NCI-H774 (cell line): ENCODE measurements at places on chromosomes 4 and X.

DNA sequence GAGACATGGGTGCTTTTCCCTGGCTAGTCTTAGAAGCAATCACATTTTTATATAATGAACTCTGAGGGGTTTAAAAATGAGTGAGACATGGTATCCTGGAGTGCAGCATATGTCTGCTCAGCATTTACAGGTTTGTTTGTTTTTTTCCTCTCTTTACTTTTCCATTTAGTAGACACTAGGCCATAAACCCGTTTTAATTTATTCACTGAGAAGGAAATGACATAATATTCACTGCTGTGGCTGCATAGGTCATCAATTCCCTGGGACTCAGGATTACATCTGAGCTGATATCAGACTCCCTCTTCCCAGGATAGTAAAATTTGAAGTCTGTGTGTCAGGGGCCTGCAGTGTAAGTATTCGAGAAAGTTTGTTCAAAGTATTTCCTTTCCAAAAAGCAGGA lies 178.9 kb upstream of the SPRY1 start:
- no peak for DNase-seq

DNA sequence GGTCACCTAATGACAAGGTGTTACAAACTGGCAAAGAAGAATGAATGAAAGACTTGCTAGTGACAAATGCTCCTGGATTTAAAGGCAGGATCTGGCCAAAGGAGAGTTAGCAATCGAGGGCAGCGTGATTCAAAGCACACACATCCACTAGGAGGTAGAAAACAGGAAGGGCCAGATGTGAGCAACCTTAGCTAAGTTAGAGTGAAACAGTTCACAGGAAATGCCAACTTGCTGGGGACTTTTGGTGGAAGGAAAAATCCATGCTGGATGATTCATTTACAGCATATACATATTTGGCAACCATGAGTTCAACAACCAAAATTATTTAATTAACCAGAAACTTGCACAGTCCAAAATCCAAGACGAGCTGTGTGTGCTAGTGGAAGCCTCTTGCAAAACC lies 276.9 kb downstream of the PTTG2 start:
- DNase-seq, result no peak

DNA sequence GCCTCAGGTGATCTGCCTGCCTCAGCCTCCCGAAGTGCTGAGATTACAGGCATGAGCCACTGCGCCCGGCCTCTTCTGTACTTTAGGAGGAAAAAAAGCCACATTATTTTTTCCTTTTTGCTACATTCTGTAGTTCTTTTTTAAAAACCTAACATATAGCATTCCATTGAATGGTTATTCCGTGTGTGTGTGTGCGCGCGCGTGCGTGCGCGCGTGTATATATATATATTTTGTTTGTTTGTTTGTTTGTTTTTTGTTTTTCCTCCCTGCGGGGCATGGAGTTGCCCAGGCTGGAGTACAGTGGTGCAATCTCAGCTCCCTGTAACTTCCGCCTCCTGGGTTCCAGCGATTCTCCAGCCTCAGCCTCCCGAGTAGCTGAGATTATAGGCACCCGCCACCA lies 59.5 kb downstream of the ARHGAP10 start:
- no peak for DNase-seq

GRCh38 chr4:112322866-112323265 lies 25.7 kb downstream of the ALPK1 start:
- no peak for DNase-seq

GRCh38 chr4:182589100-182589499 lies 328.1 kb downstream of the DCTD start:
- DNase-seq, result no peak

DNA sequence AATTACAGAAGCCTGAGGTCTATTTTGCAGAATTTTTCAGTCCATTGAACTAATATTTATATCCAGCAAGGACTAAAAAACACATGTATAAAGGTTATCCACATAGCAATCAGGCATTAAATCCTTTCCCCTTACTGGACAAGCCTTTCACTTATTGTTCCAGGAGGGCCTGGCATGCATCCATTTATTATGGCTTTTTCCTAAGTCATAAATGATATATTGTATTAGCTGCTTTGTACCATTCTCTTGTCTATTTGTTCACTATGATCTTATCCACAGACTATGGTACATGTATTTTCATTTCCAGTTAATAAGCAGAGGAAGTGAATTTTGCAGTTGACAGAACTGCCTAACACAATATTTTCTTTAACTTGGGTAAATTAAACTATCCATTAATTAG lies 105.4 kb upstream of the ANK2 start:
- DNase-seq, result no peak

GRCh38 chrX:34585561-34585960 lies 71.5 kb downstream of the TMEM47 start:
- no peak for DNase-seq

DNA sequence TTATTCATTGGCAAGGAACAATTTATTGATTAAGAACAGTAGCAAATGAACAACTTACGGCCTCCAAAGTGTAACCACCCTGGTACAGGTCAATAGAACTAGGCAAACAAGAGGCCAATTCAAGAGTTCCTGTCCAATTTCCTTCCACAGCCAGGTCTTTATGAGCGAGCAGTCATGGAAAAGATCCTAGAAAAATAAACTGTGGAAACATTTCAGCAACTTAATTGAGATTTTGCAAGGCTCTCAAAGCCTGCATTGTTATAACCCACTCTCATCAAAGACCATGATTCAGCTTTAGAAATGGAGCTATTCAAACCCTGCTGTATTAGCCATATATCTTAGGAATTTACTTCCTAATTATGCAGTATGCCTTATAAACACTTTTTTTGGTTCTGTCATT lies 43.6 kb downstream of the UNC5C start:
- no peak for DNase-seq

GRCh38 chr4:71553605-71554004 lies 214.8 kb downstream of the SLC4A4 start:
- DNase-seq, result no peak

GRCh38 chrX:40109288-40110008 lies 11.7 kb upstream of the BCOR start:
- DNase-seq, result no peak

GRCh38 chrX:55159551-55159950 lies 60.6 kb upstream of the PAGE5 start:
- DNase-seq, result no peak

DNA sequence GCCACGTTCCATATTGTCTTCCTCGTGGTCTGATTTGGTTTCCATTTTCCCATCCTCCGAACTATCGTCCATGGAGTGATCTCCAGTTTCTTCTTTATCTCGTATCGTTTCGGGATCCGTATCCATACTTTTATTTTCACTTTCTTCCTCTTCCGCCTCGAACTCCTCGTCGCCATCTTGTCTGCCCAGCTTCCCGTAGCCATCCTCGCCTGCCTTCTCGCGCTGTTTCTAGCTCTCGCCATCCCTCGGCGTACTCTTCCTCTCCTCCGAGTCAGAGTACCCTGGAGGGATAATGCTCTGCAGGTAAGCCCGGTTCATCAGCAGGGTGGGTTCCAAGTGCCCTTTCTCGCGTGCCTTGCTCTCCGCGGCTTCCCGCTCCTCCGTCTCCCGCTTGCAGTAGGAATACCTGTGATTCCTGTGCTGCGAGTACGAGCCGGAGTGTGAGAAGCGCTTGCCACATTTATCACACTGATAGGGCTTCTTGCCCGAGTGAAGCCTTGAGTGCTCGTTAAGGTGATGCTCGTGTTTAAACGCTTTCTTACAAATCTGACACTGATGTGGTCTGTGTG lies 134.5 kb upstream of the TAPT1 start:
- no peak for DNase-seq

DNA sequence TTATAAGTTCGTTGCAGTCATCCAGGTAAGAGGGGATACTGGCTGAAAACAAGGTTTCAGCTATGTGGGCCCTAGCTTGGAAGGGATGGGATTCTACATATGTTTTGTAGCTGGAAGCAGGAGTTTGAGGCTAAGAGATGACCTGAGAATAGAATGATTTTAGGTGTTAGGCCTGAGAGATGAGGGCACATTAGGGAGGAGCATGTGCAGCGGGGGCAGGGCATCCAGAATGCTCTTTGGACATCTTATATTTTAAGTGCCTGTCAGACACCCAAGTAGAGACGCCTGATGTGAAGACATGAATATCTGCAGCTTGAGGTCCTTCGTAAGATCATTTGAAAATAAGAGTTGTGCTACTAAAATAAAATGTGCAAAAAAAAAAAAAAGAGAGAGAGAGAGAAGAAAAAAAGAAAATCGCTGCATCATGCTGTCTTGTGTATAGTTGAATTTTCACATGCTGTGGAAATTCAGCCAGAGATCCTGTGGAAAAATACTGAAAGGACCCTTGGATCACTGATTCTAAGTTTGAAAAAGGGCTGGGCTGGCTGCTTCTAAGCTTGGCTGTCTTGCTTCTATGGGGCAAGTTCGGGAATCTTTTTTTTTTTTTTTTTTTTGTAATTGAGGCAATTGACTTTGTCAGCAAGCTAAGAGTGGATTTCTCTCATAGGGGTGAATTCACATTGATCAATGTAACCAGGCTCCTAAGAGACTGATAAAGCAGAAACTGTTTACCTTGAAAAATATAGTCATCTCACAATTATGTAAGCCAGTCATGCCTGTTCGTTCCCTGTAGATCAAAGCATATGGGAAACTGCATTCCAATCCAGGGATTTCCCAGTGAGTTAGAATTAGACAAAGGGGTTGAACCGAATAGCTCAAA lies 341.0 kb upstream of the GATB start:
- DNase-seq, result no peak

- no peak for DNase-seq
These were observed 645.9 kb upstream of the INTU start for GRCh38 chr4:126986828-126987227.

GRCh38 chr4:537436-538264 lies 38.4 kb downstream of the TMEM271 start:
- no peak for DNase-seq

DNA sequence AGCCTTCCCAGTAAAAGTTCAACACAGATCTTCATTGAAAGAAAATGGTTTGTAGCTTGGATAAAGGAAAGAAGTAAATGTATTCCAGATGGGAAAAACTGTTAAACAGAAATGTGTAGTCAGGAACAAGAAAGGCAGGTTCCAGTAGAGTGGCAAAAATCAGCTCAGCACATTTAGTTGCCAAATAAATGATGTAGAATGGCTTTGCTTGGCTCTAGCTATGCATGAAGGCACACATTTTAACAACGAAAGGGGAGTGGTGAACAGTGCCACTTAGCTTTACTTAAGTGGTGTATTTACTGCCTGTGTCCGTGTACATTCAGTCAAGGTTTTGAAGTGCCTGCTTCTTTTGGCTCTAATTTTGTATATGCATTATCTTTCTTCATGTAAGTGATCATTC lies 644.5 kb upstream of the ATOH1 start:
- DNase-seq, result peak; percentile 28

DNA sequence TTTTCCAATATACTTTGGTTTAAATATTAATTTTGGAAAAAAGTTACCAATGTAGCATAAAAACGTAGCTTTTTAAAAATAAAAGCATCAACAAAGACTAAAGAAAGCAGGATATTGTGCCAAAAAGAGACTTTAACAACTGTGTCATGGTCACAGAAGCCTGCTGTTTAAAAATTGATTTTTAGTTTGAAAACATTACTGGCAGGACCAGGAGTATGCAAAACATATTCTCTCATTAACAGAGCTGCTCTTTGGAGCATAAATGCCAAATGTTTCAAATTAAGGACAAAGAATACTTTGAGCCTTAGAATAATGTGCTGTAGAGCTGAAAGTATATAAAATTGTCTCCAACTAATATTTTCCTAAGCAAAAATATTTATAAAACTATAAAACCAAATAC lies 279.0 kb downstream of the ARAP2 start:
- no peak for DNase-seq

DNA sequence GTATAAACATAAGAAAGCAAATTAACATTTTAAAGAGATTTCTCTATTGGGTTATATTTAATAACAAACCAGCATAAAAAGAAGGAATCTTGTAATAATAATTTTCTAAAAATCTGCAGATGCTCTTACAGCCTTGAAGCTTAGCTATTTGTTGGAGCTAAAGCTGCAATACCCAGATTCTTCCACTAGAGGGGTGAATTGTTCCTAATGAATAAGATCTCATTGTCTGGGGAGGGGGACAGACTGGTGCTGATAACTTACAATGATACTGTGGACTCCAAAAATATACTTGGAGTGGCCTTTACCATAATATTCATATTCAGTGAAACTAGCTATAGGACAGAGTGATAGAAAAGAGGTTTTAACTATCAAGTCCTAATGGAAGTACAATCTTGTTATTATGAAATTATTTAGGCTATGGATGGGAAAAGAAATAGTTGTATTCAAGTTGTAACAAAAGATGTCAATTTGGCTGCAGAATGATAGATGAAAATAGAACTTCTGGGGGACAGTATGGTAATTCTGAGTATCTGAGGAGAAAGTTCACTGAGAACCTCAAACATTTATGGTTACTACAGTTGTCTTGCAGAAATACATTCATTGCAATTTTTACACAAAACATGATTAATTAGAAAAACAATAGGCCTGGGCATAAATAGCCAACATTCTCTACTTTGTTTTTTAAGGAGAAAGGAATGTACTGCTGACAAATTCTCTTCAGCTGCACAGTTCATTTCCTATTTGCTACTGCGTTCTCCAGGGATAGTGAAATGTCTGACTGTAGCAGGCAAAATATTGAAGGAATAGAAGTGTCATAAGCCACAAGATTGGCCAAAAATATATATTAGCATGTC lies 443.3 kb downstream of the GBA3 start:
- DNase-seq, result peak; percentile 33

GRCh38 chr4:127313767-127314166 lies 319.0 kb upstream of the INTU start:
- DNase-seq, result no peak

- DNase-seq, result no peak
These were observed 114.5 kb upstream of the PCDH7 start for GRCh38 chr4:30605616-30606190.

- no peak for DNase-seq
These were observed 168.8 kb upstream of the RBPJ start for GRCh38 chr4:26152056-26152455.

DNA sequence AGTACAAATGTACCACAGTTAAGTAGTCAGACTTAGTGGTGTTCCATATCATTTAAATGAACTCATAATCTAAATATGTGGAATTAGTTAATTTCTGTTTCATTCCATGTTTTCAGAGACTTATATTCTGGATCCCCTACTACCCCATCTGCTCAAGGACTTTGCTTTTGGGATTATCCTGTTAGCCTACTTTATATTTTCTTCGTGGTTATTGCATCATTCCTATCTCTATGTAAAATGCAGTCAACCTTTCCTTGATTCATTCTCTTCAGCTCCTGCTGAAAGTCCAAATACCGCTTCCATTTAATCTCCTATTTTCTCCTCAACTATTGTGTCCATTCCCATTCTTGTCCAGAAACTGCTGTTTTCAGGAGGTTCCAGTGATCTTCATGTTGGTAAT lies 25.1 kb downstream of the SLC30A9 start:
- DNase-seq, result no peak
